ENCODE measurements at places on chromosomes 7 and 10.

GRCh38 chr7:128703609-128704241, 31.6 kb downstream of the GARIN1A start:
- no peak for DNase-seq

- DNase-seq: no peak
Observed at GRCh38 chr10:84179059-84179710, 5.6 kb downstream of the GPR15LG start.

DNA sequence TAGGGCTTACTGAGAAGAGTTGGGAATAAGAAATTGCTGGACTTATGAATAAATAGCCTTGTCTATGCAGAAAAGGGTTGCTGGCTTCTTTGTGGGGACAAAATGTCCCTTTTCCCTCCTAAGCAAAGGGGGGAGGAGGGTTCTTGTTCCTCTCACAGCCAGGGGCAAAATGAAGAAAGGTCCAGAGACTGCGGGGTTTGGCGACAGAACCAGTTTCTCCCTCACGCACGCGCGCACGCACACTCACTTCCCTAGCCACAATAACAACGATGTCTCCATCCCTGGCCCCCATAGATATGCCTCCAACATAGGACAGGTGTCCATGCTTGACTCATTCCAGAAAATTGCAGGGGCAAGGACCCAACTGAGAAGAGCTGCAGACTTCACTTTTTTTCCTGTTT, 3.3 kb downstream of the ZMIZ1 start:
- DNase-seq: peak; percentile 38

DNA sequence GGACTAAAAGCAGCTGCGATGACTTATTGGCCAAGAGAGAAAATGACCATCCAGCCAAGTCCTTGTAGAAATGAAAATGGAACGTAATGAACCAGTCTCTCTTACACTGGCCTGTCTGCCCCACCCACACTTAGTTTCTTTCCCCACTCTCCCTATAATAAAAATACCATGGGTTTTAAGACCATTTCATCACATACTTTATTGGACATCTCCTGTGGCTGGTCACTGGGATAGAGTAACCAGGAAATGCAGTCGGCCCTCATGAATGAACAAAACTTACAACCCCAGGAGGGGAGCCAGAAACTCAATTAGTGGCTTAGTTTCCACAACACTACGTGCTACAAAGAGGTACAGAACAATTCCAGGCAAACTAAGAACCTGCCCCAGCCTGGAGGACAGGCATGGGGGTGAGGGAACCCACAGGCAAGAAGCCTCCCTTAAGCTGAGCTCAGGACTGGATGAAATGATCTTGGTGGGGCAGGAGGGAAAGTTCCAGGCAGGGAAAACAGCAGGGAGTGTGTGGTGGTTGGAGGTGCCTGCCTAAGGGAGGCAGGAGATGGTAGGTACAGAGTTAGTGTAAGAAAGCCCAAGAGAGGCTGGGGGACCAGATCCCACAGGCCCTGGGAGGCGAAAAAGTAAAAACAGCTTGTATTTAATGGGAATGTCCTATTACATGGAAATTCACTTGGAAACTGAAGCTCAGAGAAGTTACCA, 29.6 kb downstream of the MKI67 start:
- DNase-seq: no peak

DNA sequence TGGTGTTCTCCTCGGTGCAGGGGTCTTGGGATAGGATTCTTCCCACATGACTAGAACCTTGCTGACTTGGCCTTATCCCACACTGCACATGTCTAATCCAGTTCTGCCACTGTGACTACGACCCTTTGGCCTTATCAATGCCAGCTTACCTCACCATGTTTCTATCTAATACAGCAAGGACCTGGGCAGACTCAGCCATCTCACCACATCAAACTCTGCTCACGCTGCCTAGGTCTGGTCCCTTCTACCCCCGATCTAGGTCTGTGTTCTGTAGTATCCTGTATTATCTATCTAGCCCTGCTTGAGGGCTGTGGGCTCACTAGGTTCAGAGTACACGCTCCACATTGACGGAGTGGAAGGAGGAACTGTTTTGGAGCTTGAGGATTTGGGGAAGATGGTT, 282.4 kb downstream of the HPSE2 start:
- DNase-seq: no peak

- DNase-seq: no peak
Observed at GRCh38 chr10:97169911-97170693, 15.7 kb downstream of the SLIT1 start.

- no peak for DNase-seq
Observed at GRCh38 chr10:97426776-97427570, 982 bp downstream of the PGAM1 start.

- DNase-seq: no peak
Observed at GRCh38 chr7:92632791-92633190, 42.6 kb upstream of the FAM133B start.

- no peak for DNase-seq
Observed at GRCh38 chr10:112261281-112261822, 21.8 kb upstream of the TECTB start.

DNA sequence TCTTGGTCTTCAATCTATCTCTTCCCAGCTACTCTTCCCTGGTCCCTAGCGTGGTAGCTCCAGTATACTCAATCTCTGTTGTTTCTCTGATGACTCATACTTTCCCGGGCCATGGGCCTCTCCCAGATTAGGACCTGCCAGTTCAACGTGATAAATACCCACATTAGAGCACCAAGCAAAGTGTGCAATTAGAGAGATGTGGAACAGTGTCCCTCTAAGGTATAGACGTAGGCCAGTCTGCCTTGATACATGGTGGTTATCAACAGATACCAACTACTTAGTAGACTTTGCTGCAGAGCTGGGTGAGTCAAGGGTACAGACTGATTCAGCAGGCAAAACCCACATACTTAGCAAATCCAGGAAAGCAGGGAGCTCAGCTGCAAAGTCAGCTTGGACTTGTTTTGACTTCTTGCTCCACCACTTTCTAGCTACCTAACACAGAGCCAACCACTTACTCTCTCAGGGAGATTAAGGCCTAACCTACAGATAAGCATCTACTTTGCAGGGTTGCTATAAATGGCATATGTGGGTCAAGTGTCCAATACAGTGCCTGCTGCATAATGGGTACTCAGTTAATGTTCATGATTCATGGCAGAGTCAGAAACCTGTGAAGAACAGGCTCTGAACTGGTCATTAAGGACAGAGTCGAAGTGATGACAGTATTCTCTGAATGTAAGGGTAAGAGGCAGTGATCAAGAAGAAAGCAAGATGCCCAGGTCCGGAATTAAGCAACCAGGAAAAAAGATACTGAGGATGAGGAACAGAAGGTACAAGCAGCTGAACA, 176.1 kb downstream of the CHN2 start:
- DNase-seq: no peak

DNA sequence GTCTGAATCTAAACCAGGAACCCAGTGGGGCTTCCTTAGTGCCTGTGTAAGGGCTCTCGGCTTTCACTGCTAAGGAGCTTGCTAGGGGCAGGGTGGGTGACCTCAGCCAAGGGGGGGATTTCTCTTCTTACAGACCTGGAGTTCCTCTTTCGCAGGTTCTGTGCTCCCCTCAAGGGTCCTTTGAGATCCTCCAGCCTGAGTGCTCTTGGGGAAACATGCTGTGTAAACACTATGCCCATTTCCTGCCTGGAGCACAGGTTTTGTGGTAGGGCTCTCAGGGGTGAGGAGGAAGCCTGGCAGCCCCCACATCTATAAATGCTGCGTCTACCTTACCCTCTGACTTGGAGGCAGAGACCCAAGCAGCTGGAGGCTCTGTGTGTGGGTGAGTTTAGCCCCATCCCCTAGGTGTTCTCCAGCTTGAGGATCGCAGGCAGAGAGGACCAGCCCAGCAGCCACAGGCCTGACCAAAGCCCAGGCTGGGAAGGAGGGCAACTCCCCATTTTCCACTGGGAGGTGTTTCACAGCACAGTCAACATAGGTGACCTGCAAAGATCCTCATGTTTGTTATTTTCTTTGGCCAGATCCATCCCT, at the start of gene SFTPA1:
TSS of gene SFTPA1 (plus strand) at position 339 of the 591 bp plus-strand sequence. CDS start 887 bp downstream, outside the sequence.
- no peak for DNase-seq

DNA sequence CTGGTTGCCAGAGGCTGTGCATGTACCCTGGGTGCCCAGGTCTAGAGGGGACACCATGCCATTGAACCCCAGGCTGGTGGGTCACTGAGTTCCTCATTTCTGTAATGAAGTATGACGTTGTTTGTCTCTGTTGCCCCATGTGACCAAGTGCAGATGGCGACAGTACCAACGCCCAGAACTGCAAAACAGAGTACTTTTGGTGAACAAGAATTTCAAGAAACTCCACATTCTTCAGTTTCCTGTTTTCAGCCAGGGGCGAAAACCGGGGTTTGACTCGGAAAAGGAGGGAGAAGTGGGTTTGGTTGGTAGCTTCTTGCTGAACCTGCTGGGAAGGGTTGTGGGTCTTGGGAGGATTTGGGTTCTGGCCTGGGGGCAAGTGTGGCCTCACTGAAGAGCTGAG, 18.2 kb downstream of the CYP17A1 start:
- DNase-seq: peak; percentile 90

DNA sequence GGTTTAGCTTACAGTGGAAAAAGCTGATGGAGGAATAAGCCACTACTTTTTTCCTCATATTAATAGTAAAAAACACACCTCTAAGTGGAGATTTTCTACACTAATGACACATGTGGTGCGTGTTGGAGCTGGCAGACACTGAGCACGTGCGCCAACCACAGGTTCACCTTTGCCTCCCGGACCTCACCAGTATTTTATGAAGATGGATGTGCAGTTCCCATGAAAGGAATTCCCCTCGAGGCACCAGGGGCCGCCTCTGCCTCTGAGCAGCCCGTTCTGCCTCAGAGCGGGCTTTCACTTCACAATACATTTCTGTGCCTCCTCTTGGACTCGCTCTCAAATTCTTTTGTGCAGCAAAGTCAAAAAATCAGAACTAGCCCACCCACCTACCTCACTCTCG, 477.5 kb upstream of the ADARB2 start:
- DNase-seq: no peak

GRCh38 chr10:84428711-84429110, 100.3 kb downstream of the CCSER2 start:
- DNase-seq: no peak

- DNase-seq: no peak
Observed at GRCh38 chr10:50561266-50561665, 62.5 kb downstream of the SGMS1 start.

- no peak for DNase-seq
Observed at GRCh38 chr7:108102671-108103312, 27.4 kb downstream of the LAMB4 start.

DNA sequence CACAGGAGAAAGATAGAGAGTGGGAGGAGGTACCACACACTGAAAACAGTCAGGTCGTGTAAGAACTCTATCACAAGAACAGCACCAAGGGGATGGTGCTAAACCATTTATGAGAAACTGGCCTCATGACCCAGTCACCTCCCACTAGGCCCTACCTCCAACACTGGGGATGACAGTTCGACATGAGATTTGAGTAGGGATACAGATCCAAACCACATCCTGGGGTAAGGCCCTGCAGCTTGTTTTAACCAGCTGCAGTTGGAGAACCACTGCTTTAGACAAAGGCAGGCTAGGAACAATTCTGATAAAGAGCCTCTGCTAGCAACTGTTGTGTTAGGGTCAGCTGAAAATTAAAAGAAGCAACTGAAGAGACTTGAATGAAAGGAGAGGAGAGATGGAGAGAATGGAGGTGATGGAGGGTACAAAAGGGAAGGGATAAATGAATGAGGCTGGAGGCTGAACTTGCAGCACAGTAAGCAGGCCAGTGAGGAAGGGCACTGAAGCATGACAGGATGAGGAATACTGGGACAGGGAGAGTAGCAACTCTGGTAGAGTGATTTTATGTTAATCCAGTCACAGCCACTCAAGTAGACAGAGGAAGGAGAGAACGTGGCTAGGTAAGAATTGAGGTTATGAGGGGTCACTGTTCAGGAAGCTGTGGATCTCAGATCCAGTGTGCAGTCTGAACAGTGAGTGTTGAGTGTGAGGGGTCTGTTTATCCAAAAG, 23.6 kb downstream of the MEST start:
- no peak for DNase-seq

DNA sequence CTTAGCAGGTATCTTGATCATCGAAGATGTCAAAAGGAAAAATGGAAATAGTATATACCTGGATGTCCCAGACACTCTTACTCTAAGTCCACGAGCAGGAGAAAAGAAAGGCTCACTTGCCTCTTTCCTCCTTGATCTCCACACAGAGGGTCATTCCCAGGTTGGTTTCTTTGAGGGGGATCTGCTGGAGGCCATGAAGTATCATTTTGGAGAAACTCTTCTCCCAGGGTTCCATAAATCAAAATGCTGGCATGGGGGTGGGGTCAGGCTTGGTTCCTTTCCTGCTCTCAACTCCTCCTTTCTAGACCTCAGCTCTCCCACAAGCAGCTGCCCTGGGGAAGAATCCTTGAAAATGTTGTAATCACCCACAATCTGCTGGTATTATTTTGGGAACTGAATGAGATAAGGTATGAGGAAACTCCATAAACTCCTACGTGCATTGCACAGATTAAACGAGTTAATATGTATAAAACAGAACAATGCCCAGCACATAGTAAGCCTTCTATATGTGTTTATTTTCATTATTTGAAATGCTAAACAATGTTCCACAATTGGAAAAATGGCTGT, 54.4 kb downstream of the PRKCQ start:
- no peak for DNase-seq

DNA sequence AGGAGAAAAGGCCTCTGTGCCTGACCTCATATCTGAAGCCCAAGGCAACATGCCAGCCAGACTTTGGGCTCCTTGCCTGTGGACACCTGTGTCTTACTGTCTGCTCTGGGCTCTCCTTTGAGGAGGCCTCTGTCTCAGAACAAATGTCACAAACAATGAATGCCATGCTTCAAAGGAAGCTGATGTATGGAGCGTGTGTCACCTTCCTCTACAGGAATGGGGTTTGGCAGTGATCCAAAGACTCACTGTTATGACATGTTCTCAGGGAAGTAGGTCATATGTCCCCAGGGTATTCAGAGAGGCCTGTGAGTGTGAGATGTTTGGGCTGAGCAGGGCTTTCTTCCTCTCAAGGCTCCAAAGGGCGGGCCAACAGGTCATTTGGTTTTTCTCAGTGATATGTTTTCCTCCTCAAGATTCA, 38.4 kb downstream of the PTPRE start:
- peak; percentile 86 for DNase-seq

DNA sequence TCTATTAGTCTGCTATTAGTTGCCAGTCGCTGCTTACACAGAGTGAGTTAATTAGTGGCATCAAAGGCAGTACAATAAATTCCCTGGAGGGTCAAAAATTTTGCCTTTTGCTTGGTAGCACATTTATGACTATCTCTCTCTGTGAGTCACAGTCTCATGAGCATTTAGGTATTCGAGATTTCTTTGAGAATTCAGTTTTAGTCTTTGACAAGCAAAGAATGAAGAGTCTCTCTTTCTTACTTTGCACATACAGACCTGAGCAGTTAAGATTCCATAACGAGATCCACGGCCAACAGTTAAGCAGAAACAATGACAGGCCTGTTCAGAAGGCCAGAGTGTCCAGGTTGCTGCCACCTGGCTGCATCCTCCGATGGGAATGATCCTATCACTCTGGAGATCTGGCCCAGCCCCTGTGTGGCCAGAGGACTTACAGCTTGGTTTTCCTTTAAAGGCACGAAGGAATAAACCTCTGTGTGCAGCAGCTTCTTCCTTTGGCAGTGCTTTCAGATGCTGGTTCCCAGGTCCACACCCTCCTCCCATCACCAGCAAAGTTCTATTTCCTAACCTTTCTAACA, 80.6 kb downstream of the GLI3 start:
- DNase-seq: no peak

GRCh38 chr7:81704595-81704994, 65.3 kb downstream of the HGF start:
- no peak for DNase-seq

GRCh38 chr7:37318541-37318940, 130.1 kb downstream of the ELMO1 start:
- peak; percentile 20 for DNase-seq

GRCh38 chr7:66083677-66084076, 8.1 kb downstream of the ASL start:
- DNase-seq: no peak
